ENCODE measurements at places on chromosomes 4 and X.

DNA sequence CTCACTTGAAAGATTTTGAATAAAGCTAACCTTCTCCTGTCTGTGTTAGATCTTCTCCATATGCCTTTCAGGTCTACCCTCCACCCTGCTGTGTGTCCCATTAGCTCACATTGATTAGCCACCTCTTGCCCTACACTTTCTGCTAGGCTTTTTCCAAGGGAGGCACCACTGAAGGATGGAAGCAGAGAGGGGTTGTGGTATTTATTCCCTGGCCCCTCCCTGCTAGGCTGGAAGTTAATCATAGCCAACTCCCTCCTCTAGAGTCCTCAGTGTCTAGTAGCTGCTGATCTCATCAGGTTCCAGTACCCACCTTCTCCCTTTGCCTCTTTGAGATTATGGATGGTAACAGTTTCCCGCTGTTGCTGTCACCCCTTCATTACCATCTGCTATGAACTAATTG is 8.9 kb upstream of the SMIM43 start:
- no peak for DNase-seq

GRCh38 chr4:189502841-189503435 is 437.7 kb upstream of the FRG1 start:
- DNase-seq, result no peak

DNA sequence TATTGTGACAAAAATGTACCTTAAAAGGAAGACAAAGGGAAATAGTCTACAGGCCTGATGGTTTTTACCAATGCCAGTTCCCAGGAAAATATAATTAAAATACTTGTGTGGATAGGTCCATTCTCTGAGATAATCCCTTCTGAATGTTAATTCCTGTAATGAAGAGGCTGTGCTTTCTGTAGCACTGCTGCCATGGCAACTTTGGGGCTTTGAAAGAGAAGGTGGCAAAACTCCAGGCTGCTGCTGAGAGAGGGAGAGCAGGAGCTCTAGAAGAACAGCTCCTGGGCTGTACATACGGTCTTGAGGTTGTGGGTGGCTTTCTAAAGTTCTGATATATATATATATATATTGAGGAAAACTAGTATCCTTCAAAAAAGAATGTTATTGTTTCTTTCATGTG is 125.4 kb downstream of the PDLIM5 start:
- peak; percentile 81 for DNase-seq

- DNase-seq, result no peak
These were observed 15.5 kb upstream of the ASIC5 start for GRCh38 chr4:155881555-155881954.

GRCh38 chrX:31981546-31982062 is 909.8 kb upstream of the FTHL17 start:
- DNase-seq, result no peak

DNA sequence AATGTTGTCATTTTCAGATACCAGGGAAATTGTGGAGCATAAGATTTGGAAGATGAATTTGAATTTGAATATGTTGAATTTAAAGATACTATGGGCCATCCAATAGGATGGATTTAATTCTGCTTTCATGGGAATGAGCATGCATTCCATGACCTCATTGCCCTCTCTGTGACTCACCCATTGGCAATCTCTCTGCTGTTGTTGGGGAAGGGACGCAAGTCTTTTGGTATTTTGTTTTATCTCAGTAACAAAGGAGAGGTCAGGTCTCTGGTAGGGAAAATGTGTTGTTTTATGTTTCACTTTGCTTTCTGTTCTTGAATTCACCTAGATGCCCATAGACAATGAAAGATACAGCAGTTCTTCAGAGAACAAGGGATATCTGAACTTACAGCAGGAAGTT is 42.1 kb upstream of the MAGEA4 start:
- no peak for DNase-seq

DNA sequence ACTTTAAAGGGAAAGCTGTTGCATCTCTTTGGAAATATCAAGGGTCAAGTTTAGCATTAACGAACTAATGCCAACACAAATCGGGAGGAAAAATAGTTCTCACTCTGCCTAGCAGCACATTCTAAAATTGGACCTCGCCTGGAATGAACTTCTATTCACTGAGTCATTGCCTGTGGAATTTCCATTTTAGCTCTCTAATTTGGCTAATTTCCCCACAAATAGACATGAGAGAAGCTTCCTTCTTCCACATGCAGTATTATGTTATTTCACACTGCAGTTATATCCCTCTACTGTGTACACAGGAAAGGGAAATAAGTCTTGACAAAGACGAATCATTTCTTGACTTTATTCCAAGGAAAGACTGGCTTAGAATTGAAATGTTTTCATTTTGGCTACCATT is 9.3 kb downstream of the ZXDA start:
- peak; percentile 11 for DNase-seq
